NCI-H524 (cell line): ENCODE measurements at places on chromosomes 12 and 14.
A peak's percentile ranks its signal among the peaks of the same experiment; 100 is the strongest.

GRCh38 chr12:47651368-47652254, 54.2 kb downstream of the RPAP3 start:
- DNase-seq, result peak; percentile 30

DNA sequence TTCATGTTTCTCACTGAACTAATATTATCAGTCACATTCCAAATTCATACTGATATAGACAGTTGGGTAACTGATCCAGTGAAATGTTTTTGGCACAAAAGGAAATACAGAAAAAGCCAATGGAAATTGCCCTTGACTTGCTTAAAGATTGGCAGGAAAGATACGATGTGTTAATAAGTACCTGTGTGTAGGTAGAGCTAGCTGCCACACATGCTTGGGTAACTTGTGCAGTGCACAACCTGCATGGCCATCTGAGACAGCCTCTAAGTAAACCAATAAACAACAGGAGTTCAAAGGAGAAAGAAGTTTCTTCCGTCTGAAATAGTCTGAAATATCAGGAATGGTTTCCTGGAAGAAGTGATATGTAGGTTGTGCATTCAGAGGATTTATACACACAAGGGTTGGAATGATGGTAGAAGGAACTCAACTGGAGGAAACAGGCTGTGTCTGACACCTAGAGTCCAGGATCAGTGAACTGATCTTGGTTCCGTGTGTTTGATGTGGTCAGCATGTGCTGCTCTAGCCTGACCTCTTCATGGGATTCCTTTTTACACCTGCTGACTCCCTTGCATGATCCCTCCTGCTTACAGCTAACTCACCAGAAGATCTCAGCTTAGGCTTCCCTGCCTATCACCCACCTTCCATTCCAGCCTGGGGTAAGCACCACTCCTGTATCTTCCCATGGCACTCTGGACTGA, 81.4 kb upstream of the KRR1 start:
- DNase-seq, result peak; percentile 31

DNA sequence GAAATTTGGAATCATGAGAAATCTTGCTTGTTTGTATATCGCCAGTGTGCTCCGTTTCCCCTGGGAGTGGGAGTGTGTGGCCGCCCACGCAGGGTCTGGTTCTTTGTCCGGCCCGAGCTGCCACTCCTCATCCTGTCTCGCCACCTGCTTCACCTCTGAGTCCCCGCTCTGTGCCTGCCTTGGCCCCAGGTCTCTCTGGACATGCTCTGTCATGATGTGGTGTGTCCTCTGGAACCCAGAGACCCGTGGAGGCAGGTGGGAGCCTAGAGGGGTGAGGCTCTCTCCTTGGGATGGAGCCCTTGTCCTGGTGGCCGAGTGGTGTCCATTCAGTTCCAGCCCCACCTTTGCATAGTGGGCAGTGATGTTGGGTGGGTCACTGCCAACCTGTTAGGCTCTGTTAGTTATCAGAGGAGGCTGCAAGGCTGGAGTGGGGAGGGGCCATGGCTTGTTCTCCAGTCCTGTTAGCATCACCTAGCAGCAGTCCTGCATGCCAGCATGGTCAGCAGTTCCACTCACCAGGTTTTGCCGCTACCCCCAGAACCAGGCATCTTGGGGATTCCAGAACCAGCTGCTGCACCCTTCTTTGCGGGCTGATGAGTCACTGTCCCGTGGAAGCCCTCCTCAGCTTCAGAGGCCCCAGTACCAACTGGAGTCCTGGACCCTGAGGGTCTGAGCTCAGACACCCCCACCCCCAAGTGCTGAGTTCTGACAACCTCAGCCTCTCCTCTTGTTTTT, 76.5 kb downstream of the EP400 start:
- no peak for DNase-seq

DNA sequence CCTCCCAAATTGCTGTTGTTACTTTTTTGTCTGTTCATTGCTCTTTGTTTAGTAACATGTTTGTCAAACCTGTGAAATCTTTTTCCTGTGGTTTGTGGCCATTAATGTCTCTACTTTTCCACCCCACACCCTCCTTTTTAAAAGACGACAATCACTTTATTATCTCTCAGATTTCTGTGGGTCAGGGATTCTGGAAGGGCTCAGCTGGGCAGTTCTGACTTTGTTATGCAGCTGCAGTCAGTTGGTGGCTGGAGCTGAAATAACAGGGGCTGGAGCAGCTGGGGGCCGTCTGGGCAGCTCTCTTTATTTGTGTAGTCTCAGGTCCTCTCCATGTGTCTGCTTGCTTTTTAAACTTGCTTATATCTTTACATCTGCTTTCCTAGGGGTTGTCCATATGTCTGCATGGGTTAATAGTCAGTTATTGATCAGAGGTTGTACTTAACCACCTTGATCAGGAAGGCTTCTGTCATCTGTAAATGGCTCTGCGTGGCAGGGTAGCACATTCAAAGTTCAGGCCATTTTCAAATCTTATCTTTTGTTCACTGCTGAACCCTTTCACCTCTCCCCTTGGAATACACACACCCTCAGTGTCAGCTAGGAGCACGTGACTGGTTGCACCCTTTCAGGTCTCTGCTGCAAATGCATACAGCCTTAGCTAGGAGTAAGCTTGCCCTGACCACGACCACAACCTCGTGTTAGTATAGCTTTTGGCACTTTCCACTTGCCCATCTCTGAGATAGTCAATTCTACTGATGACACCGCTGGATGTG, 27.9 kb downstream of the BORCS5 start:
- no peak for DNase-seq

GRCh38 chr14:36518586-36519430, 1.2 kb downstream of the NKX2-1 start:
- peak; percentile 61 for DNase-seq

- DNase-seq, result peak; percentile 78
Observed at GRCh38 chr12:47207340-47207717, 127.6 kb upstream of the AMIGO2 start.

GRCh38 chr14:34228650-34228976, 233.4 kb downstream of the SPTSSA start:
- DNase-seq, result no peak

- DNase-seq, result no peak
Observed at GRCh38 chr14:59215322-59215721, 26.9 kb downstream of the DAAM1 start.

GRCh38 chr12:75635606-75636444, 124.4 kb upstream of the KRR1 start:
- DNase-seq, result no peak

DNA sequence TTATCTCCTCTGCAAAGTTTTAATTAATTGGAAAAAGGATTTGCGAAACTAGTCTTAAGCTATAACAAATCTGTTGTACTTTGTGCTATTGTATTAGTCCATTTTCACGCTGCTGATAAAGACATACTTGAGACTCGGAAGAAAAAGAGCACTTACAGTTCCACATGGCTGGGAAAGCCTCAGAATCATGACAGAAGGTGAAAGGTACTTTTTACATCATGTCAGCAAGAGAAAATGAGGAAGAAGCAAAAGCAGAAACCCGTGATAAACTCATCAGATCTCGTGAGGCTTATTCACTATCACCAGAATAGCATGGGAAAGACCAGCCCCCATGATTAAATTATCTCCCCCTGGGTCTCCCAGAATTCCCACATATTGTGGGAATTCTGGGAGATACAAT, 118.1 kb upstream of the PRKD1 start:
- no peak for DNase-seq

DNA sequence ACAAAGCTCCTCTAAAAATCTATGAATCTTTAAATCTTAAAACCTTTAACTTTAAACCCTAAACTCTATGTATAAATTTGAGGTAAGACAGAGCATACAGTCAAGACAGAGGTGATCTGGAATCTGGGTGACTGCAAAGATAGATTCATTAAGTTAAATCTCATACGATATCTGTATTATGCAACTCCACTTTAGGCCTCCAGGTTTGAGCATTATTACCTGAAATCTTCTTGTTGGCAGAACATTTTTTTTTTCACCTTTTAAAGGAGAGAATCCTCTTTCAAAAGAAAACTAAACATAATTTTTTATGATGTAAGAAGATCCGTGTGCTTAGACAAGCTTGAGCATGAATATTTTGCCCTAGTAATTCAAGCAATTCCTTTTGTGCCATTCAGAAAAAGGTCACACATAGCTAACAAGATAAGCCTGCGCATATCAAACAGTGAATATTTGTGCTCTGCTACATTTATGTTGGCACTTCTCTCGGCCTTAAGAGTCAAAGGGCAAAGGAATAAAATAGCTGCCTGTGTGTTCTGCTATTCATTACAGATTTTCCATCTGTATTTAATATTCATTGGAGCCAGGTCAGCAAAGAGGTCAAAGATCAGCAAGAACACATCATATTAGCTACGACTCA, 163.3 kb downstream of the TMTC3 start:
- no peak for DNase-seq

DNA sequence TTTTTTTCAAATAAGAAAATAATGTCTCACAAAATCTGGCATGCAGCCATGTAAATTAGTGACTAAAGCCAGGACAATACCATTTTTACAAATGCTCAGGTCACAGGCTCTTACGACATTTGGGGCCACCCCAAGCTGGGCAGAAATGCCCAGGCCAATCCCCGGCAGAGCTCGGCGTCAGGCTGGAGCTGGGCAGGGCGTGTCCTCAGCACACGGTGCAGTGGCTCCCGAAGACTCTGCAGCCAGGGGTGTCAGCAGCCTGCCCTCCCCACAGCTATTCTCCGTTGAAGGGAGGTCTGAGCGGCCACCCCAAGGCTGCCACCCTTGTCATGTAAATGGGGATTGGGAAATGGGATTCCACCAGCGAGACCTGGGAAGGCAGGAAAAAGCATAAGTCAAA, 158.6 kb downstream of the DICER1 start:
- no peak for DNase-seq

DNA sequence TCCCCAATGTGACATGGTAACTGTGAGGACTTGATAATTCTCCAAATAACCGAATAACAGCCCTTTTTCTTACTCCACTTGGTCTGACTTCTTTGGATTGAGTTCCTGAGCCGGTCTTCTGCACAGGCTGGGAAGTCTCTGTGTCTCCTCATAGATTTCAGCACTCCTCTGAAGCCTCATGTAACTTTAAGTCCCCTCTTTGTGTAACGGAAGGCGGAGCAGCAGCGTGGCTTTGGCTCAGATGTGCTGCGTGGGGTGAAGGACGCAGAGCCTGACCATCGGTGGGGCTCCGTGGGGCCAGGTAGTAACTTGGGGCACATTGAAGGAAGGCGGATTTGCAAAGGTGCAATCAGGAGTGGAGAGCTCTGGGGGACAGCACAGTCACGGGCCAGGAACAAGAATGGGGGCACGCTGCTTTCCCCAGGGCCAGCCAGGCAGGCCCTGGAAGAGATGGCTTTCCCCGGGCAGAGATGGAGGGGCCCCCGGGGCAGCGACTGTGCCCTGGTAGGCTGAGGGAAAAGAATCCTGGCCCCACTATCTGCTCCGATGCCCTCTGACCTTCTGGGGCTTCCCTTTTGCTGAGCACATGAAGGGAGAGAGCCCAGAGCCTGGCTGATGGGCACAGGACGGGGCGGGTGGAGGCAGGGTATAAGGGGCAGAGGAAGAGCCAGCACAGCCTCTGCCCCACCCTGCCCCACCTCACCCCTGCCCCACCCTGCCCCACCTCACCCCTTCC, 56.9 kb downstream of the ADGRD1 start:
- no peak for DNase-seq

- no peak for DNase-seq
Observed at GRCh38 chr12:123519141-123520001, 14.1 kb downstream of the RILPL1 start.

GRCh38 chr12:43676183-43676813, 82.3 kb downstream of the PUS7L start:
- peak; percentile 15 for DNase-seq

DNA sequence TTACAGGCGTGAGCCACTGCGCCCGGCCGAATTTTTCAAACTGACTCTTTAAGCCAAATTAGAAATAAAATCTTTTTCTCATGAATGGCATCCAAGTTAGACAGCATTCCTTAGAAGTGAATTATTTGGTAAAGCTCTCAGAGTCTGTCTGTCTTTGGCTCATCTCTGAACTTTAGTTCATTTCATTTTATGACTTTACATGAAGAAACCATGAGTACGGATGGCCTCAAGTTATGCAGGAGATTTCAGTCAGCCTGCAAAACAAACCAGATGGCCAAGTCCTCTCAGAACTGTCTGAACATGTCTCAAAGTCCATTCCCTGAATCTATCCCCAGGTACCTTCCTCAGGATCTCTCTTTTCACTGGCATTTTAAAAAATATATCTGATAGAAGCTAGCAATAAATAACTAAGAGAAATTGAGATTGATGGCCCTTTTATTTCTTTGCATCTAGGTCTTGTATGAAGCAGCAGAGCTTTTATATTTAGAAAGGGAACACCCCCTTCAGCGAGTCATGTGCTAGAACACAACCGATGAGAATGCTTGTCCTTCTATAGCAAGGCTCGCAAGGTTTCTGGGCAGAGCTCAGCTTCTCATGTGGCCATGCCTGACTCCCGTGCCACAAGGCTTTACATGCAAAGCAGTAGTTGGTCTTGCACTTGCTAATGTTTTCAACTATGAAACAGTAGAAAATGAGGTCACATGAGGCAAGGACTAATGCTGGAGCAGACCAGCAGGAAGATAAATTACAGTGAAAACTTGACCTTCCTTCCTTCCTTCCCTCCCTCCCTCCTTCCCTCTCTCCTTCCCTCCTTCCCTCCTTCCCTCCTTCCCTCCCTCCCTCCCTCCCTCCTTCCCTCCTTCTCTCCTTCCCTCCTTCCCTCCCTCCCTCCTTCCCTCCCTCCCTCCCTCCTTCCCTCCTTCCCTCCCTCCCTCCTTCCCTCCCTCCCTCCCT, 125.0 kb downstream of the AKAP6 start:
- DNase-seq, result peak; percentile 18

DNA sequence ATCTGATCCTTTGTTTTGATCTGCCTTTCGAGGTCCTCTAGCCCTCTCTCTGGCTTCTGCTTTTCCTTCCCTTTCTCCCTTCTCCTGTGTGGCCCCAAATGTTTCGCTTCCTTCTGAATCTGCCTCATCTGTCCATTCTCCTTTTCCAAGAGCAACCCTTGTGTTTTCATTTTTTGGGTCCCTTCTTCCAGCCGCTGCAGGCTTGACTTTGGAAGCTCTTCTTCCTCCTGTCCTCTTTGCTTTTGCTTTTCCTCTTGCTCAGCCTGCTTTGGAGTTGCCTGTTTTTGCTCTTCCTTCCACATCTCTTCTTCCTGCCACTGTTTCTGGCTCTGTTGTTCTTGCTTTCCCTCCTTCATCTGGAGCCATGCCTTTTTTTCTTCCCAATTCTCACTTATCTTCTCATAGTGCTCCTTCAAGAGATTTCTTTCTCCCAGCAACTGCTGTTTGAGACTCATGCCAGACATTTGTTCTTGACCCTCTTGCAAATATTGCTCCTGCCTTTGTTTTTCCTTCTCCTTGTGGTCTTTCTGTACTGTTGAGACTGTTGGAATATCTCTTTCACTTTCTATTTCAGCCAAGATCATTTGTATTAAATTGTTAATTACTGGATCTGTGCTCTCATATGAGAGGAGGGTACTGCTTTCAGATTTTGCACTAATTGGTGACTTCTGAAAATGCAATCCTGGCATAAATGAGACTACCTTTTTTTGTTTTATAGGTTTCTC, 42.4 kb downstream of the FAM186A start:
- DNase-seq, result no peak

GRCh38 chr12:38875586-38876228, 29.7 kb downstream of the CPNE8 start:
- DNase-seq, result no peak
